ENCODE measurements at places on chromosomes 2 and 18. TPM values are rescaled to one million over a fixed set of nuclear protein-coding genes. Genes with fewer than 3 reads are reported as not detected.

DNA sequence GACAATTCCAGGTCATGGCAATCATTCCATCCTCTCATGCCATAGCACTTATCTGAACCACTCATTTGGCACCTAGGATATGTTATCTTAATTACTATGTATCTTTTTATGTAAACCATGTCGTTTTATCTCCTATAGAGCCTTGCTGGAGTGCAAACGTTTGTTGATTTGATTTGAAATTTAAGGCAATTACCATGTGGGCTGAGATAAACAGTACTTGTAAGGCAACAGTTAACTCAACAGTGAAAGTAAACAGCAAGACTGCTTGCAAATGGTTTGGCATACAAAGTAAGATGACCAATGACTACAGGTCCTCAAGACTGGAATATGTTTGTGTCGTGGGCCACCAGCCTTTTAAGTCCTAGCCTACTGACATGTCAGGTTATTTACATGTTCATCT, 133.7 kb upstream of the ZFP36L2 start:
- DNase-seq: no peak

GRCh38 chr2:23746141-23746863, 180.6 kb downstream of the ATAD2B start:
- DNase-seq: peak; percentile 17

GRCh38 chr2:195477248-195477995, 179.6 kb upstream of the SLC39A10 start:
- DNase-seq: no peak

The SCYGR4 gene
- total RNA-seq: not detected

The HOXD11 gene
- total RNA-seq: not detected

DNA sequence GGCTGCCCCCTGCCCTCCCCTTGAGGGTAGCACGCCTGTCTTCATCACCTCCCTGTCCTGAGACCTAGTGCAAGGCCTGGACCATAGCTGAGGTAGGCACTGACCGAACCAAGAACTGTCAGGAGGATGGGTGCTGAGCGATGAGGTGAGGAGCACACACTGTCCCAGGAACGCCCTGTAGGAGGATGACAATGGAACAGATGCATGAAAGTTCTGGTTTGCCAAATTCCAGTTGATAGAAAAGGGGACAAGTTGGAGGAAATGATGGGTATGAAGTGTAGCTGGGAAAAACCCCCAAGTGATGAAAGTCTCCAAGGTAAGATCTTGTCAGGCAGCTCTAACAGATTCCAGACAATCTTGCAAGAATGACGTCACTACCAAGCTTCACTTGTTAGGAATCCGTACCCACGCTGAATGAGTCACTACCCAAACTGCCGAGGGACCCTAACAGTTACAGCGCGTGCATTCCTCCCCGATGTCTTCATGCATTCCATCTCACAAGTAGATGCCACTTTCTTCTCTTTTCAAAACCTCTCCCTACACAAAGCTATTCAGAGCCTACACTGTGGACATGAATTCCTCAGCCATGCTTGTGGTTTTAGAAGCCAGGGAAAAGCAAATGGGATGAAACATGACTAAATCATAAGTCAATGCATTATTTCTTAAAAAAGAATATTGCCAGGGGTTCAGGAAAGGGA, 27.6 kb downstream of the MRPL33 start:
- DNase-seq: peak; percentile 89

DNA sequence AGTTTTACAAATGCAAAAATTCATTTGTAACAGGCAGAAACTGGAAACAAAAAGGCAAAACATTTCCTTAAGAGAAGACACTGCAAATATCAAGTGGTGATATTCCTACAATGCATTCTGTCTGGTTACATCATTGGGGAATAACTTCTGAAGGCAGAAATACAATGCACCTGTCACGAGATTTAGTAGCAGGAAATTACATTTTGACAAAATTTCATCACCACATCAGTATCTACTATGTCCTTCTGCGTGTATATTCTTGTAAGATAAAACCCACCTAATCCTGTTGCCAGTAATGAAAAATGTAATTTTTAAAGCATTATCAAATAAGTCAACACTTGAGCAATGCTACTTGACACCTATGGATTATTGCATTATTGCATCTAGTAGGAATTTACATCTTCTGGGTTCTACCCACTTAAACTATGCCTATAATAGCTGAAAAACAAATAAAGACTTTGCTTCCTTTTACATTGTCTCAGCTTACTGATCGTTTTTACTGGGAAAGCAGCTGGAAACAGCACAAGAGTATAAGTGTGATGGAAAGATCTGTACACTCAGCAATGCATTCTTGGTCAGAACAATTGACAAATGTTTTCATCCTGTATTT, 59.5 kb downstream of the IRS1 start:
- no peak for DNase-seq
